ENCODE measurements at places on chromosomes 6 and 20. TPM values are rescaled to one million over a fixed set of nuclear protein-coding genes. Genes with fewer than 3 reads are reported as not detected.

The MYCT1 gene
- total RNA-seq, result 2.5 TPM

The CASP8AP2 gene
- total RNA-seq, result 16.7 TPM

The SNAP25 gene
- total RNA-seq, result not detected

The SOBP gene
- 0.10 TPM for total RNA-seq

The VSTM2L gene
- total RNA-seq, result not detected

The DNAH8 gene
- total RNA-seq, result 0.10 TPM

The PHF10 gene
- 64.5 TPM for total RNA-seq

The TRERF1 gene
- 9.8 TPM for total RNA-seq

The GMPR gene
- 6.2 TPM for total RNA-seq

The KCNG1 gene
- 2.3 TPM for total RNA-seq

The RIPOR3 gene
- 0.42 TPM for total RNA-seq

The PSORS1C2 gene
- not detected for total RNA-seq

The PI16 gene
- 3.6 TPM for total RNA-seq

All from mononuclear cell (primary cell).